ENCODE measurements at places on chromosomes 12 and 14.
A peak's percentile ranks its signal among the peaks of the same experiment; 100 is the strongest.

- no peak for DNase-seq
These were observed 86.2 kb upstream of the GNG2 start for GRCh38 chr14:51774209-51774608.

DNA sequence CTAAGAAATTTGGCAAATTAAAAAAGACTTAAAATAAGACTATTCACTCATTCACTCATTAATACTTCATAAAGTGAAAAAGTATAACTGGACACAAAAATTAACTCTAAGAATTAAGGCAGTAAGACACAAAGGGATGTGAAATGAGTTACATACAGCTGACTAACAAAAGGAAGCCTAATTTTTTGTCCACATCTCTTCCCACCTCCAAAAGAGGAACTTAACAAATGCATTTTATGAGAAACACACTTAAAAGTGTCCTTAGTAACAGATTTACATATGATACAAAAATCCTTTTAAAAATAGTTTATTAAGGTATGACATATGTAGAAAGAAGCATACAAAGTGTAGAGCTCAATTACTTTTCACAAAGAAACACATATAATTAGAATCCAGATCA lies 88.9 kb downstream of the NUMB start:
- DNase-seq: peak; percentile 39

GRCh38 chr12:128387811-128388422 lies 120.9 kb downstream of the TMEM132C start:
- no peak for DNase-seq

DNA sequence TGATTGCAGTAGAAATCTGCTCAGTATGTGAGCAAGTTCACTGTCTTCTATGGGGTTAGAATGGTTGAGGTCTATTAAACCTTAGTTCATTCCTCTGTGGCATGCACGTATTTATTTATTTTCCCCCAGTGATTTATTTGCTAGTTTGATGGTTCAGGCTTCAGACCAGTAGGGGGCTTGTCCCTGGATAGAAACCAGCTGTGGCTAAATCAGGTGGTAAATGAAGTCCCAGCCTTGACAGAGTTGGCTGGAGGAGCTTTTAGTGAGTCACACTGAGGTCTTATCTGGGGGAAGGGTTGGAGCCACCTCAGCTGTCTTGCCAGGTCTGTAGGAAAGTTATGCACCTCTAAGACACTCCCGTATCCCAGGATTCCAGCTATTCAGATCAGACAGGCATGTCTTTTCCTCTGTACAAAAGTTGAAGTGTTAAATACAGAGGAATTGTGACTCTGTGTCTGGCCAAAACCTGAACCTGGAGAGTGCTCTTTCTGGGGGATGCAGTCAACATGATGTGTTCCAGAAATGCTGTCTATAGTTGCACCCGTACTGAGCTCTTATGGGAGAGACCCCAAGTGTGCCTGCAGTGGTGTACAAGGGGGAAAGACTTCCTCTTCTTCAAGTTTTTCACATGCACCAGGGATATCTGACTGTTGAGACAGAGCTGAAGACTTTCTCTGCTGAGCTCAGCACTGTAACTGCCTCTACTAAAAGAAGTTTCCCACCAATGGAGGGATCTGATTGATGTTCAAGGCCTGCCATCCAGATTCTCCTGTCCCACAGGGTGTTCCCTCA lies 1322.1 kb downstream of the TMEM121 start:
- peak; percentile 51 for DNase-seq

- no peak for DNase-seq
These were observed 201.8 kb downstream of the ESR2 start for GRCh38 chr14:64092338-64092737.

GRCh38 chr12:113465808-113466453 lies 5.7 kb downstream of the LHX5 start:
- DNase-seq: no peak

GRCh38 chr14:86902176-86902950 lies 1090.6 kb downstream of the GALC start:
- no peak for DNase-seq

All from CD14-positive monocyte (primary cell).